Caudate nucleus (tissue), 63 donors: ENCODE measurements at places on chromosomes 12 and 14.

- DNase-seq: no peak
Measured at GRCh38 chr12:113050795-113051194, 5.7 kb upstream of the DTX1 start.

DNA sequence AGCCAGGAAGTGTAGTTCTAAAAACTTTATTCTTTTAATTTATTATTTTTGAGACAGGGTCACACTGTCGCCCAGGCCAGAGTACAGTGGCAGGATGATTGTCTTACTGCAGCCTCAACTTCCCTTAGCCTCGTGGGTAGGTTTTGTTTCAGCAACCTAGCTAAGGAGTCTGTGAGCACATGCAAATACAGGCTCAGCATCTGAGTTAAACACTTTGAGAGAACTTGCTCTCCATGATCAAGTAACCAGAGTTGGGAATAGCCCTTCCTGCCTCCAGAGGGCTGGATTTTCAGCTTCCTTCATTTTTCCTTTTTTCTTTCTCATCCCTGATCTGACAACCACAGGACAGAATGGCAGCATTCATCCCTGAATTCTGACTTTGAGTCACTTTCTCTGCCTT lies 871.3 kb downstream of the GALC start:
- no peak for DNase-seq

GRCh38 chr12:97257726-97258125 lies 204.9 kb upstream of the RMST start:
- no peak for DNase-seq

DNA sequence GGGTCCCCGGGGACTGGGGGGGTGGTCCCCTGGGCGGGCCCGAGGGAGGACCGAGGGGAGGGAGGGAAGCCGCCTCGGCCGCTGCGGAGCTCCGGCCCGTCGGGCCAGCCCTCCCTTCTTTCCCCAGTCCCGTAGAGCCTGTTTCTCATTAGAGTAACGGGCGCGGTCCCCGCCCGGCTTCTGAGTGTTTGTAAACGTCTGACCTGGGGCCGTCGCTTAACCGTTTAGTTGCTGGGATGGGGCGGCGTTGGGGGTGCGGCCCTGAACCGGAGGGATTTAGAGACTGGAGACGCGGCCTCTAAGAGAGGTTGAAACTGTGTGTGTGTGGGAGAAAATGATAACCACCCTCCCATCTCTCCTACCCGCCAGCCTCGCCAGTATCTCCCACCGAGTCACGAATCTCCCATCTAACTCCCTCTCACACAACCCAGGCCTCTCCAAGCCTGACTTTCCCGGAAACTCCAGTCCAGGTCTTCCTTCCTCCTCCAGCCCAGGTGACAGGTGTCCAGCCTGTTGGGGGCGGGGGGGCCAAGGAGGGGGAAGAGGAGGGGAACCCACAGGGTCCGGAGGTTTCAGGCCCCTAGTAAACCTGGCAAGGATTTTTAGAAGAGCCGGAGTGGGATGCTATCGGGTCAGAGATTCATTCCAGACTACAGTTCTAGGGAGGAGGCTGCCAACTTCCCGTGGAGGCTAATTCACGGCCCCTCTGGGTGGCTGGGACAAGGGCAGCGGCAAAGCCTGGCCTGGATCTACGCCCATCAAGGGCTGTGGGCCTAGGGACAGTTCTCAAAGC lies 1.1 kb upstream of the NFATC4 start:
- peak; percentile 15 for DNase-seq

DNA sequence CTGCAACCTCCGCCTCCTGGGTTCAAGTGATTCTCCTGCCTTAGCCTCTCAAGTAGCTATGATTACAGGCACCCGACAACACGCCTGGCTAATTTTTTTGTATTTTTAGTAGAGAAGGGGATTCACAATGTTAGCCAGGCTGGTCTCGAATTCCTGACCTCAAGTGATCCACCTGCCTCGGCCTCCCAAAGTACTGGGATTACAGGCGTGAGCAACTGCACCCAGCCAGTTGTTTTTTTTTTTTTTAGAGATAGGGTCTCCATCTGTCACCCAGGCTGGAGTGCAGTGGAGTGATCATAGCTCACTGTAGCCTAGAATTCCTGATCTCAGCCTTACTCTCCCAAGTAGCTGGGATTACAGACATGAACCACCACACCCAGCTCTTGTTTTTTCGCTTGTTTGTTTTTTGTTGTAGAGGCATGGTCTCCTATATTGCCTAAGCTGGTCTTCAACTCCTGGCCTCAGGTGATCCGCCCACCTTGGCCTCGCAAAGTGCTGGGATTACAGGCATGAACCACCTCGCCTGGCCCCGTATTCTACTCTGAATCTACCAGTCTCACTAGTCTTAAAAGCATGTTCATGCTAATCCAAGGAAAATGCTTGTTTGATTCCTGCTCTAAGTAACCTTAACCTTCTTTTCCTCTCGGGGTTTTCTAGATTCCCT lies 31.7 kb upstream of the STRN3 start:
- no peak for DNase-seq

GRCh38 chr14:63436286-63437098 lies 106.7 kb downstream of the PPP2R5E start:
- DNase-seq: no peak

- no peak for DNase-seq
Measured at GRCh38 chr12:102917026-102917787, at the start of gene PAH. Gene PAH (minus strand): TSS chr12:102917244. CDS start chr12:102917130, 114 bp downstream.

DNA sequence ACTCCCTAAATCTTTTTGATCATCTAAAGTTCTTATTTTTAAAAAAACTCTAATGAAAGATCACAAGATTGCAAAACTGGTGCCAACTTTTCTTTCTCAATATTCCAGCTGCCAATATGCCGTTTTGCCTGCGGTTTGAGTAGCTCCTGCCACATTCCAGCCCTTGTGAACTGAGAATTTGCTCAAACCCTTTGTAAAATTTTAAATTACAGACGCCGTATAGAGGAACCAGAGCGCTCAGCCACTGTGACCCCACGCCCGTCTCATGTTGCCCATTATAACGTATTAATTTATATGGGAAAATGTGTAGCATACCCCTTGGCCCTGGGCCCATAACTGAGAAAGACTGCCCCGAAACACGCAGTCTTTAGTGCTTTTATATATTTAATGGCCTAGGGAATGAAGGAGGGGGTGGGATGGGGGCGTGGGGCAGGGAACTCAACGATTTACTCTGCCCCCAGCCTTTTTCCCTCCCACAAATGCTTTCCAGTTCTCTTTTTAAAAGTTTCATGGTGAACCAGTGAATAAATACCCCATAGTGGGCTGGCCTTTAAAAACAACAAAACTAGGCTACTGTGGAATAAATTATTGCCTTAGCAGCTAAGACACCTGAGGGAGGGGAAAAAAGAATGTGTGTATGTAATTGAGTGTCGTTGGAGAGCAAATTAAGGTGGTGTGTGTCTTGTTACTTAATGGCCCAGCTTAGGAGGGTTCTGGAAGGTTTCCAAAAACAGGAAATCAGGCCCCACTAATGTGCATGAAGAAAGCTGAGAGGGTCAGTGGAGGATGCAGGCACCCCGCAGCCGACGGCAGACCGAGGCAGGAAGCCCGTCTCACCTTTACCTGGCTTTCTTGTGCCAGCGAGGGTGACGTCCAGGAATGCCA lies 45.7 kb upstream of the RFLNA start:
- DNase-seq: no peak

DNA sequence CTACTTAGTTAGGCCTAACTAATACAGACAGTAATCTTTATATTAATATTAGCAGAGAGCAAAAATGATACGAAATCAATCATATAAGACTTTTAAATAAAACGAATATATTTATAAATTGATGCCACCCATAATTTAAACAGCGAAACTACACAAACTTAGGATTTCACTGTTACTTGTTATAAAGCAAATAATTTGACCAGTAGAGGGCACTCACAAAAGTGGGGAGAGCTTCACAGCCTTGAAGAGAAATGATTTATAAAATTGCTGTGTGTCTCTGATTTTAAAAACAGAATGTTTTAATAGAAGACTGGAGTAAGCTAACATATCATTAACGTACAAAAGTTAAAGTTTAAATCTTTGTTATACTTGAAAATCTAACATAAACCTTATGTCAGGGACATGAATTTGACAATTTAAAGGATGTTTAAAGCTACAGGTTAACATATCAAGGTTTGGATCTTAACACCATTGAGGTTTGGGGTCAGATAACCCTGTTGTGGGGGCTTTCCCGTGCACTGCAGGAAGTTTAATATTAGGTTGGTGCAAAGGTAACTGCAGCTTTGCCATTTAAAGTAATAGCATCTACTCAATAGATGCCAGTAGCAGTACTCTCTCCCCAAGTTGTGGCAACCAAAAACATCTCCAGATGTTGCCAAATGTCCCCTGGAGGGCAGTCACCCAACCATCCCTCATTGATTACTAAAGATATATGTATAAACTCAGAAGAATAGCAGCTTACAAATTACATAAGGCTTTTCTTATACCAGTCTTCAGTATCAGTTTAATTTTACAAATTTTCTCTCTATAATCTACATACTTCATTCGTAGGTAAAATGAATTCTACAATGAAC lies 9.3 kb downstream of the KRAS start:
- DNase-seq: no peak

- peak; percentile 50 for DNase-seq
Measured at GRCh38 chr14:104687601-104688504, 1.6 kb upstream of the INF2 start.

DNA sequence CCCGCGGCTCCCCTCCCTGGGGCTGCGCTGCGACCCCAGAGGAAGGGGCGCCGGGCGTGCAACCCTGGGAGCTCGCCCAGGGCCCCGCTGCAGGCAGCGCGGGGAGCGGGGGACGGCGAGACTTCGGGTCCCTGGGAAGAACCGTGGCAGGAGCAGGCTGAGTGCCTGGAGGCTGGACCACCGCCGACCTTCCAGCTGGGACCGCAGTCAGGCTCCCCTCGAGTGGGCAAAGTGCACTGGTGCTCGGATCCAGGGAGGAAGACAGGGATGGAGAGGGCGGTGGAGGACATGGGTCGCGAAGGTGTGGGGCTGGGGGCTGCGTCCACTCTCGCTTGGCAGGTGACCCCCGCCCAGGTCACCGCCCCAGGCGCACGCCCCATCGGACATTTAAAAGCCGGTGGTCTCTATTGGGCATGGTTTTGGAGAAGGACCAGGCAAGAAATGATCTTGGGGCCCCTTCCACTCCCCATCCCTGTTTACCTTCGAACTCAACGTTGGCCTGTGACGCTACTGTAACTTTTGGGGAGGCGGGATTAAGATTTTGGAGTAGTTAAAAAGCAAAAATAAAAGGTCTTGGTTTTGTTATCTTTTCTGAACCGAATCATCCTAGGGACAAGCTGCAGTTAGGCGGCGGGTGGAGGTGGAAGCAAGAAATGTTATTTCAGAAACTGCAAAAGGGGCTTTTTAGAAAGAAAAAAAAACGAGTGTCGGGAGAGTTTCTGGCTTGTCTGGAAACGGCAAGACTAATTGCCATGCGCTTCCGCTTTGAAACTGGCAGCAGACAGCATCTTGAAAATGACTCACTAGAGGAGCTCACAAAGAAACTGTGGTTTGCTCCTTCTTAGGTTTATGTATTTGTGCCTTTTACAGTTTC lies 1.0 kb downstream of the ELK3 start:
- DNase-seq: no peak

DNA sequence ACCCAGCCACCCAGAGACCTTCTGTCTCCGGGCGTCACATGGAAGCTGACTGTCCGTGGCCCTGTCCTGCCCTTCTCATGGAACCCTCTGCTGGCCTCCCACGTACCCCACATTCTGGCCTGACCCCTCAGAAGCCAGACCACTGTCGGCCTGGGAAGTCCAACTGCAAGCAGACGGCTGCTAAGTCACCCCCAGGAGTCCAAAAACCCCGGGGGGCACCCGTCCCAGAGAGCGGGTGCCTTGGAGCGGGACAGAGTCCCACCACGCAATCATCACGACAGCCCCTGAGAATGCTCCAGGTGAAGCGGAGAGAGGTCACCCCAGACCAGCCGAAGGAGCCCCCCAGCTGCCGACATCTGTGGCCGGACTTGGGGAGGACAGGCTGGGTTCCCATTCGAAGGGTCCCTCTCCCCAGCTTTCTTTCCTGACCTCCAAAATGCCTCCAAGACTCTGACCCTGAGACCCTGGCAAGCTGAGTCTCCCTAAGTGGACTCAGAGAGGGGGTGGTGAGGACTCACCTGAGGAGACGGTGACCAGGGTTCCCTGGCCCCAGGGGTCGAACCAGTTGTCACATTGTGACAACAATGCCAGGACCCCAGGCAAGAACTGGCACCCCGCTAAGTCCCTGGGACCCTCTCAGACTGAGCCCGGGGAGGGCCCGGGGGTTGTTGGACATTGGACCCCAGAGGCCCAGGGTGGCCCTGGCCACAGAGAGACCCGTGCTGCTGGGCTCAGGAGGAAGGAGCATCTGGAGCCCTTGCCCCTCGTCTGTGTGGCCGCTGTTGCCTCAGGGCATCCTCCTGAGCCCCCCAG lies 337.1 kb downstream of the TMEM121 start:
- no peak for DNase-seq

- no peak for DNase-seq
Measured at GRCh38 chr14:104421892-104422828, 157.4 kb upstream of the C14orf180 start.

- DNase-seq: no peak
Measured at GRCh38 chr12:68579254-68579653, 31.4 kb upstream of the RAP1B start.

DNA sequence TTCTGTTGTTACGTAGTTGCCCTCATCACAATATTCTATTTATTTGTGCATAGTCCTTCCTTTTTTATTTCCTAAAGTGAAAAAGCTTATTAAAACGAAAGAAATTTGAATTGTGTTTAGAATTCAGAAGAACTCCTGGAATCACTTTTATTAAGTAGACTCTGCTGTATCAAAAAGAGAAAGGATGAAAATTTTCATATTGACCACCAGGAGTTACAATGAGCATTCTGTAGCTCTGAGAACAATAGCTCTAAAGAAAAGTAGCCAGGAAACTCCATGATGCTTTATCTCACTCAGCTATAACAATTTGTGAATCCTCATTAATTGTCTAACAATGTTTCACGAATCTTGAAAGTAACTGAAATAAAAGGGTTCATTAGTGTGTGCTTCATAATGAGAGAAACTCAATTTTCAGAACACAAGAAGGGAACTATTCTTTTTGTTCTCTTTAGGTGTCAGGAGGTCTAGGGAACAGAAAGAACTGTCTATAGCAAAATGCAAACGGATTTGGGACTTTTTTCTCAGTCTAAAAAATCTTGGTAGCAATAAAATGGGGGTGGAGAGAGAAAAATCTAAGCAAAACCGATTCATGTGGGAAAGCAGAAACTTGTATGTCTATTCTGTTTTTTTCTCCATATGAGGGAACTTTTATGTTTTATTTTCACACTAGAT lies 19.3 kb downstream of the ASCL1 start:
- no peak for DNase-seq

DNA sequence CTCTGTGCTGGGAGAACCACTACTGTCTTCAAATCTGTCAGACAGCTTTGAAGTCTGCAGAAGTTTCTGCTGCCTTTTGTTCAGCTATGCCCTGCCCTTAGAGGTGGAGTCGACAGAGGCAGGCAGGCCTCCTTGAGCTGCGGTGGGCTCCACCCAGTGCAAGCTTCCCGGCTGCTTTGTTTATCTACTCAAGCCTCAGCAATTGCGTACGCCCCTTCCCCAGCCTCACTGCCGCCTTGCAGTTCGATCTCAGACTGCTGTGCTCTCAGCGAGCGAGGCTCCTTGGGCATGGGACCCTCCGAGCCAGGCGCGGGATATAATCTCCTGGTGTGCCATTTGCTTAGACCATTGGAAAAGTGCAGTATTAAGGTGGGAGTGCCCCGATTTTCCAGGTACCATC lies 25.1 kb upstream of the KLRB1 start:
- no peak for DNase-seq

GRCh38 chr14:93036652-93037345 lies 78.9 kb downstream of the ITPK1 start:
- DNase-seq: peak; percentile 84

GRCh38 chr14:101535232-101535631 lies 26.1 kb upstream of the DIO3 start:
- DNase-seq: no peak

- DNase-seq: no peak
Measured at GRCh38 chr12:124087266-124088051, 114.4 kb downstream of the ZNF664 start.
